AG10803 (cell line): ENCODE measurements at places on chromosomes 16 and 17.

GRCh38 chr17:75456039-75456416, 407 bp upstream of the TMEM94 start:
- DNase-seq = no peak

DNA sequence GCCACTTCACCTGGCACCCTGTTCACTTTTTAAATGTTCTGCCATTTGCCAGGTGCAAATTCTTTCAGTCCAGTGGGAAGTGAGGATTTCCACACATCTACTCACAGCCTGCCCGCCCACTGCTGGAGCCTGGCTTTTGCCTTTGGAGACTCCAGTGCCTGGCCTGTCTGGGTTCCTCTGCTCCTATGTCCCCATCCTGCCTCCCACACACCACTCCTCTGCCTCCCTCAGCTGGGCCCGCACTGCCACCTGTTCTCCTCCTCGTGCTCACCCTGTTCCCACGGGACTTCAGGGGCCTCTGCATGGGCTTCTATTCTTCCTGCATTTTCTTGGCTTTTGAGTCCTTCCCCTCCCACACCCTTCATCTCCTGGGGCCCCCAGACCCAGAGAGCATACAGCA, 7.9 kb upstream of the NDRG4 start:
- no peak for DNase-seq

- DNase-seq = peak; percentile 8
These were observed 11.4 kb downstream of the SLC5A10 start for GRCh38 chr17:18963126-18964017.

DNA sequence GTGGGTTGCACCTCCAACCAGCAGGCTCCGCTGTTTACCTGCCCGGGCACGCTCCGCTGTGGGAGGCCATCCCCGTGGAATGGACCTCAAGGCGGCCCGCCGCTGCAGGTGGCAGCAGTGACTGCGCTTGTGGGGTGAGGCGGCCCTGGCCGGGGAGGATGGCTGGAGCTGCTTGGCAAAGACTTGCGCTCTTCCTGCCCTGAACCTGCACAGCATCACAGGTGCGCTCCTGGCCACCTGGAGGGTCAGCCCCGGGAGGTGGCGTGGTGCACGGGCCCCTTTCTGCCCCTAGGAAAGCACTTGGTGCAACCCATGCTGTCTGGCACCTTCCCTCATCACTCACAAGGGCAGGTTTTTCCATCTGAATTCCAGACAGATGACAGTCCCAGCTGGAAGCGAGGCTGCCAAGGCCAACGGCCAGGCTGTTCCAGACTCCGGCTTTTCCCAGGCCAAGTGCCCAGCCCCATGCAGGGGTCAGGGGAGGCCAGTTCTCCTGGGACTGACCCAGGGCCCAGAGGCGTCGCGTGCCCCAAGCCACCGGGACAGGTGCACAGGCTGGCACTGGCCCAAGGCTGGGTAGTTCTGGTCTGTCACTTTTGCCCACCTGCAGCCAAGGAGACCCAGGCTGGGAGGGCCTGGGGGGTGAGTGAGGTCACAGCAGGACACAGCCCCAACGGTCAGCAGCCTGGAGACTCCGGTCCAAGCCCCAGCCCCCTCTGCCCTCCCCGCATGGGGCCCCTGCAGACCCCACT, 13.3 kb downstream of the UTS2R start:
- peak; percentile 50 for DNase-seq

GRCh38 chr16:54405478-54405877, 118.9 kb upstream of the IRX3 start:
- DNase-seq = no peak

DNA sequence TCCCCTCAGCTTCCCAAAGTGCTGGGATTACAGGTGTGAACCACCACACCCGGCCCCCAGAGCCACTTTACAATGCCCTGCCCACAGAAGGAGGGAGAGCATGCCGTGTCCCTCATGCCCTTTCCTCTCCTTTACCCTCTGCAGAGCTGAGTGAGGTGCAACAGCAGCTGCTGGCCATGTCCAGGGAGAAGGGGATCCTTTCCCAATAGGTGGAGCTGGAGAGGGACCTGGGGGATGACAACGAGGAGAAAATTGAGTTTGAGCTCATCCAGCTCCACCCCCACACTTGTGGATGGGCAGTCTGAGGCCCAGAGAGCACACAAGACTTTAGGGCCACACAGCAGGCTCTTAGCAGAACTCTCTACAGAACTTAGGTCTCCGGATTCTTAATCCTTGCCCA, 7.9 kb upstream of the GSDMA start:
- DNase-seq = no peak

GRCh38 chr17:67180275-67180674, 64.7 kb downstream of the HELZ start:
- no peak for DNase-seq

DNA sequence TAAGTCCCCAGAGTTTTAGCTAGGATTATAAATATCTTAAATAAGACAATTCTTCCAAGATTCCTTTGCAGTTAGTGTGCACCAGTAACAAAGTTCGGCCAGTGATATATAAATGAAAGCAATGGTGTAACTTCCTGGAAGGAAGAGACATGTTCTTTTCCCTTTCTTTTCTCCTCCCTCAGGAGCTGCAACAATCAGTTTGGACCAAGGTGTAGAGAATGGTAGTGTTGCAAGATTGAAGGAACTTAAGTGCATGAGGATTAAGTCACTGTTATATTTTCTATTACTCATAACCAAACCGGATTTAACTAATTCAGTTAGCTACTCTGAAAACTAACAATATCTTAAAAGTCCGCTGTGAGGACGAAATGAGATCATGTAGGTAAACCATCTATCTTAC, 68.9 kb upstream of the KCNJ16 start:
- DNase-seq = peak; percentile 29
